ENCODE measurements at places on chromosomes 1 and 21.
A peak's percentile ranks its signal among the peaks of the same experiment; 100 is the strongest.

- no peak for DNase-seq
Observed at GRCh38 chr1:3061566-3061965, 7.4 kb upstream of the PRDM16 start.

DNA sequence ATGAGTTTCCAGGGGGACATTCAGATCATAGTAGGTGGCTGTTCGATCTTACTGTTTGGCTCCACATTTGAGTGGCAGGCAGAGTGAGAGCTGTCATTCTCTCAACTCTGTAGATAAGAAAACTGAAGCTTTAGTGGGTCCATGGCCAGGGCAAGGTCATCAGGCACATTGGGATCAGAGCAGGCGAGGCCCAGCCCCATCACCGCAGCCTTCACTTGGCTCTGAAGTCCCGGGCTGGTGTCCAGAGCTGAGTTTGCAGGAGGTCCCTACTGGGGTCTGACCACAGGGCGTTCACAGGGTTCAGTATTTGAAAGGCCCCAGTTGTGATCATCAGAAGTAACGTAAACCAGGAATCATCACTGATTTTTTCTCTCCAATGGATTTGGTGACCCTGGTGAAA is 76.7 kb downstream of the OBSCN start:
- no peak for DNase-seq

DNA sequence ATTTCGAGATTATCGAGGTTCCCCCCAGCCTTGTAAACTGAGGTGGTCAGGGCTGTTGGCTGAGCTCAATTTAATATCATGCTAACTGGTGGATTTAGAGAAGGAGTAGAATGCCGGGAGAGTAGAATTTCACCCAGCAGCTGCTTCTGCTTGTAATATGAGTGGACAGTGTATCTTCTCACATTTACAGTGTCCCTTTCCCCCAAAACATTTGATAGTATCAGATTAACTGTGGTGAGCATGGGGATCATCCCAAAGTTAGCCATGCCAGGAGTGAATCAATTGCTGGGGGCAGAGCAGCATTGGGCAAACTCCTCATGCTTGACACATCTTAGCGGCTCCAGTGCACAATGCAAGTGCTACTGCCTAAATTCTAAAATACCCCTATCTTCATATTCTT is 9.2 kb upstream of the PPFIA4 start:
- no peak for DNase-seq

DNA sequence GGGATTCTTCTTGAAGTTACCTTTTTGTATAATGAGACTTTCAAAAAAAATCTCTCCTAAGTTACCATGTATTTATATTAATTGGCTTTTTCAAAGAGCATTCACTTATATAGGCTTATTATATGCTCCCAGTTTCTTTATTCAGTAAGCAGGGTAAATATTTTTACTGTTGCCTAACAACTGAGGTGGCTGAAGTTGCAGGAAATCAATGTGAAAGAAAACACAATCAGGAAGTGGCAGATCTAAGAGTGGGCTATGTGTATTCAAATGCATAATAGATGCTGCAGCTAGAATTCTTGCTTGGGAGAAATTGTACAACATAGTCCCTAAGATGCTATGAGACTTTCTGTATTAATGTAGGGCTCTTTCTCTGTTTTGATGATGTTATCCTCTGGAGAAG is 606.9 kb downstream of the NUF2 start:
- no peak for DNase-seq

- no peak for DNase-seq
Observed at GRCh38 chr1:228478912-228479711, 8.1 kb upstream of the RNF187 start.

- no peak for DNase-seq
Observed at GRCh38 chr1:198254948-198255347, 98.2 kb downstream of the NEK7 start.

- peak; percentile 72 for DNase-seq
Observed at GRCh38 chr1:209787551-209787950, 3.2 kb upstream of the C1orf74 start.

DNA sequence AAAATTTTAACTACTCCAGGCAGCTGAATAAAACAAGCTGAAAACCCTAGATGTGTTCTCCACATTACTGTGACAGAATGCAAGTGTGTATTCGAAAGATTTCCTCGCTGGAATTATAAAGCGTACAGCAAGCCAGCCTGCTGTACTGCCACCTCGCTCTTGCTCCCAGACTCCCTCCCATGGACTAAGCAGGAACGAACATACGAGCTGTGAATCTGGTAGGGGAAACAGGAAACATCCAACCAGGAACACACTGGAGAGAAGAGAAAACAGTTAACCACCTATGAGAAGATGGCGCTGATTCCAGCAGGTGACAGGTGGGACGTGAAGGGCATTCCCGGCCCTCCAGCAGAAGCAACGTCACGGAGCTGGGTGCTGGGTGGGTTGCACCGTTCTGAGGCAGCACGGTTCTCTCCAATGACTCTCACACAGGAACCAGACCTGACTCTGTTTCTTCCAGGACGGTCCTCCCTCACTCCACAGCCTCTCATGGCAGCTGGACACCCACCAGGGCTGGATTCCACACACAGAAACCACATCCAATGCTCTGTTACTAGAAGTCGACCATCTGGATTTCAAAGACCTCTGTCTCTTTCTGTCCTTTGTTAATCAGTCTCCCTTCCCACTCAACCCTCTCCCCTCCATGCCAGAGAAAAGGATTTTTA is 219.2 kb downstream of the RERE start:
- DNase-seq: peak; percentile 29

GRCh38 chr1:214658785-214659184 is 55.8 kb downstream of the CENPF start:
- peak; percentile 6 for DNase-seq

DNA sequence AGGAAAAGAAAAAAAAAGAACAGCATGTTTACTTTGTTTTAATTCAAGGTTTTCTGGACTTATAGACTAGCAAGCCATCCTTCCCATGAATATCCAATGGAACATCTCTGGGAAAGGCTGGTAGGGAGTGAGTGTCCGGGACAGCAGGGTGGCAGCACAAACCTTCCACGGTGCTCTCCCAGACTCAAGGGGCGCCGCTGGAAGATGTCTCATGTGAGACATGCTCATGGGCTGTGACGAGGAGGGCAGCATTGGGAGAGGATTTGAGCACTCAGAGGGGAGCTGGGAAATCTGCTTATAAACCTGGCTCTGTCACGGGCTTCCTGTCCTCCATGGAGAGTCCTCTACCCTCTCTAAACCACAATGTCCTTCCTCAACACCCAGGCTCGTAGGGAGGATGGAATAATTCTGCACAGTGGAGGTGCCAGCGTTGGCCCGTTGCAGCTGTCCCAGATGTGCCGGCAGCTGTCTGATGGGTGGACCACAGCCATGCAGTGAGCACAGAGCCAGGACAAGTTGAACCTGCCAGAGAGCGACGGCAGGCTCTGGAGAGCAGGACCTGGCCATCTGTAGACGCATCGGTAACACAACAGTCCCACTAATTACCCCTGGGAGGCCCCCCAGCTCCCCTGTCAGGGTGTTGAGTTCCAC is 100.1 kb upstream of the IGSF21 start:
- DNase-seq: no peak

DNA sequence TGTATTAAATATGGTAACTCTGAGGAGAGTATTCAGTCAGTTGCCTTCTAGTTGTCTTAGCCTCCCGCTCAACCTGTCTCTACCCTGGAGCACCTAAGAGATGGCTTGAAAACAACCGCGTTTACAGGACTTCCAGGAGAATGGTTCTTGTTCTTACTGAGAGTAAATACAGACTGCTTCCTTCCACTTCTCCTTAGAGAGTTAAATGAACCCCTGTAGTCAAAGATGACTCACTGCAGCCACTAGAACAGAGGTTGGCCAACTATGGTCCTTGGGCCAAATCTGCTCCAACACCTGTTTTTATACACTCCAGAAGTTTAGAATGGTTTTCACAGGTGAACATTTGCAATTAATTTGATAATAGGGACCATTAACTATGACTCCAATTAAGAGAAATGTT is 60.1 kb upstream of the ASB17 start:
- no peak for DNase-seq

DNA sequence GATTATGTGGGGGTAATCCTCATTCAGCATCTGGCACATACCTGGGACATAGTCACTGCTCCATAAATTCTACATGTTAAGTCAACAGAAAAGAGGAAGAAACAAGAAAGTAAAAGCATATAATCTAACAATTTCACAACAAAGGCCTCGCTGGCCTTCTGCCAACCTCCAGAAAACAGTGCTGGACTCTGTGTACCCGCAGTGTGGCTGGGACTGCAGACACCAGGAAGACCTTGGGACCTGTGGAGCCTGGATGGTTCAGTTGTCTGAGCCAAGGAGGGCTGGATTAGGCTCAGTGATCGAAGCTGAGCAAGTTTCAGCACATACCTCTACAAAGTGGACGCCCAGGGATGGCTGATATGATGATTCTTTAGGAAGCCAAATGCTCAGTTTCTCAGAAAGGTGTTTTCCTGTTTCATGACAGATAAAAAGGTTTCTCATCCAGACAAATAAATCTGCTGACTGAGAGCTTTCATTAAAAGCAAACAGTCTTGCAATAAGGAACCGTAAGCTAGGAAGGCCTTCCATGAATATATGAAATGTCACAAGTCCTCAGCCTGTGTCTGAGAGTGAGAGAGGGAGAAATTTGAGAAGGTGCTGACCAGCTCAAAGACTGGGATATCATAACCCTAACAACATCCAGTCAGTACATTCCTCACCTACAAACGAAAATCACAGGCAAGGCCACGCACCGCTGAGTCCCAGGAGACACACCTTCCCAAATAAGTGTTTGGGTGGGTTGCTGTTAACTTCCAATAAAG is 48.4 kb downstream of the CAPZB start:
- DNase-seq: peak; percentile 82

DNA sequence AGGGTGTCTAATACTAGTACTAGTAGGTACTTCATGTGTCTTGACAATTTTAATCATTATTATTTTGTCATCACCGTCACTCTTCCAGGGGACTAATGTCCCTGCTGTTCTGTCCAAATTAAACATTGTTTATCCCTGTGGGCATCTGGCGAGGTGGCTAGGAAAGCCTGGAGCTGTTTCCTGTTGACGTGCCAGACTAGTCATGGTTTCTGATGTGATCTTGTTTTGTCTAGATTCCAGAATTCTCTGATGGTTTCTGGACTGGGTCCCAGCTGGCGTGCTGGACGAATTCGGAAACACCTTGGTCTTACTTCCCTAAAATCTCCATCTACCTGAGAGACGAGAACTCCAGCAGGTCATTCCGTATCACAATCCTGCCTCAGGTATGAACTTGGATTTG is 66.1 kb upstream of the FAM3B start:
- no peak for DNase-seq

DNA sequence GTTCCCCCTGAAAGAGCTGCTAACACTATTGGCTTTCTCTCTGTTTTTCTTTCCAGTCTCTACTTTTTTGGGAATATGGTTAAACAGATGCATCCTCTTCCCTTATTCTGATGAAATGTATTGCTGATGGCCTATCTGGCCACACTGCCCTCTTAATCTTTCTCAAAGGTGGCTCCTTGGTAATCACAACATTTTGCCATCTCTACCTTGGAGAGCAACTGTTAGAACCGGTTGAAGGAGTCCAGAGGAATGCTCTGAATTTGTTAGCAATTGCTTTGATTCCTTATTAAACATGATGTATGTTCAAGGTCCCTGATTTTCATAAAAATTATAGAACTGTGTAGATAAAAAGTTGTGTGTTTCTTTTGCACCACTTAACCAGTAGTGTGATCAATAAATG is 50.1 kb upstream of the ARID1A start:
- DNase-seq: no peak

- DNase-seq: no peak
Observed at GRCh38 chr1:207333620-207334019, 12.1 kb downstream of the CD55 start.

GRCh38 chr1:7220007-7220406 is 434.8 kb downstream of the CAMTA1 start:
- no peak for DNase-seq

- DNase-seq: peak; percentile 27
Observed at GRCh38 chr1:161905269-161905884, 118.3 kb downstream of the OLFML2B start.

- DNase-seq: no peak
Observed at GRCh38 chr1:203593143-203593542, 33.5 kb upstream of the ATP2B4 start.

- peak; percentile 50 for DNase-seq
Observed at GRCh38 chr1:44327679-44328491, 27.2 kb downstream of the ERI3 start.

- no peak for DNase-seq
Observed at GRCh38 chr21:32386195-32386870, 6.5 kb downstream of the URB1 start.

DNA sequence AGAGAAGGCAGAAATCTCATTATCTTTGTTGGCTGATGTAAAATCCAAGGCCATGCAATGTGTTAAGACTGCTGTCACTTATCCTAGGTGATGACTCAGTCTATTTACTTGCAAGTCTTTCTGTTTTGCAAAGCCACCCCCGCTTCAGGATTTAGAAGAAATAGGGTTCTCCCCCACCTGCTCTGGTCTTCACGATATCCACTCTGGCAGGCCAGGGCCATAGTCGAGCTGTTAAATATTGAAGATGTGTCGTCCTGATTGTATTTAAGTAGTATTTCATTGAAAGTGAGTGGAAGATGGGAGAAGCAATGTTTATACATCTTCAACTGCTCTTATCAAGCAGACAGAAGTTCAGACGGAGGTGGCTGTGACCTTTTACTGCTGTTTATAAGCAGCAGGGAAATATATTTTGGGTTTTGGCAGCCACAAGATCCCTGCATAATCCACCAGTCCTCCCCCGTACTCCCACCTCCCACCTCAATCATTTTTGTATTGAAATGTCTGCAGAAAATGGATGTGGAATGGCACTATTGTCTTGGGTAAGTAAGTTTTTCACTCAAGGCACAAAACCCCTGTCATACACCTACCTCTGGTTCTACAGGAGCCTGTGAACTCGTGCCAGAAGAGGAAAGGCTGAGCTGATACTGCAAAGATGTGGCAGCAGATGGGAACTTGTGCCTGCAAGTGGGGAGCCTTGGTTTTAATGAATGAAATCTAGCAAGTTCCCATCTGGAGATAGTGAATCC is 117.4 kb downstream of the MRPS6 start:
- DNase-seq: no peak

DNA sequence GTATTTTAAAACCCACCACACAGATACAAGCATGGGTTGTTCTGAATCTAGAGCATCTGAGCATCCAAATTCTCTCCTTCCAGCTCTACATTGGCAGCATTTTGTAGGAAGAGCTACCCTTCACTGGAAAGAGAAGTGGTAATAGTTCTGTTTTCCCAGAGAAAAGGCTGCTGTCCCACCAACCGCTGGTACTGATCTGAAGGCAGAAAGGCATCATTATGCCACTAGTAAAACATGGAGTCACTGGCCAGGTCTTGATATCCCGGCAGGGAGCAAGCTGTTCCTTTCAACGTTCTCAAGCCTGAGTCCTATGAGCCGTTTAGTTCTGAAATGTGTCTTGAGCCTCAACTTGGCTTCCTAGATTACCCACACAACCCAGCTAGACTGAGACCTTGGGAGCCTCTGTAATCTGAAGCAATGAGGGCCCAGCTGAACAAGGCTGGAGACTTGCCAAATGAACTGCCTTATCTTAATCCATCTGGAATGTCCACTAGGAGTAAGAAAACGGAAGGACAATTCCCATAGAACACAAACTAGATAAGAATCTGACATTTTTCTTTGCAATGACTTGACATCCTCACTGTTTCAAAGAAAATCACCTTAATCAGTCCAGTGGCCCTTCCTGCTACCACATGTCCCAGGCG is 116.8 kb downstream of the KCNH1 start:
- DNase-seq: no peak
